ENCODE measurements at places on chromosomes 2 and 18.

- DNase-seq: peak; percentile 46
These were observed 554 bp downstream of the ING5 start for GRCh38 chr2:241702155-241703031.

DNA sequence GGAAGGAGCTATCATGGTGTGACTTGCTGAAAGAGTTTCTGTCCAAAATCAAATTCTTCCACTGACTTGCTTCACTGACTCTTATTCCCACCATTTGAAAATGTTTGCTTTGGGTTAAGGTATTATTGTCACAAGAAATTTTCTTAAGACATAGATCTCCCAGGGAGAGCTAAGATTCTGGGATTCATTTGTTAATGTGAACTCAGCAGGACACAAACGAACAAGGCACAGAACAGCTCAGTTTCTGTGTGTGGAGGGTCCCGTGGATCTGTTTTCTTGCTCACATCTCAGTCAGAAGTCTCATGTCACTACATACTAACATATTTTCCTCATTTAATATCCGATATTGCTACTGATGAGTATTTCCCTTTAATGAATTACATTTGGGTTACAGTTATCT lies 8.2 kb upstream of the HNRNPA3 start:
- DNase-seq: no peak

GRCh38 chr2:161165811-161166210 lies 5.6 kb downstream of the TANK start:
- no peak for DNase-seq

GRCh38 chr18:3663870-3664512 lies 214.0 kb downstream of the TGIF1 start:
- DNase-seq: no peak

DNA sequence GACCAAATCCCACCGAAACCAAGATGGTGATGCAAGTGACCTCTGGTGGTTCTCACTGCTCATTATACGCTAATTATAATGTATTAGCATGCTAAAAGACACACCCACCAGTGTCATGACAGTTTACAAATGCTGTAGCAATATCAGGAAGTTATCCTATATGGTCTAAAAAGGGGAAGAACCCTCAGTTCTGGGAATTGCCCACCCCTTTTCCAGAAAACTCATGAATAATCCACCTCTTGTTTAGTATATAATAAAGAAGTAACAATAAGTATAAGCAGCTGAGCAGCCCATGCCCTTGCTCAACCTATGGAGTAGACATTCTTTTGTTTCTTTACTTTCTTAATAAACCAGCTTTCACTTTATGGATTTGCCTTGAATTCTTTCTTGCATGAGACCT lies 31.0 kb upstream of the FMNL2 start:
- no peak for DNase-seq

- no peak for DNase-seq
These were observed 6.0 kb upstream of the CRYBA2 start for GRCh38 chr2:218999021-218999880.

- DNase-seq: no peak
These were observed 530.0 kb upstream of the ID2 start for GRCh38 chr2:8151888-8152287.

DNA sequence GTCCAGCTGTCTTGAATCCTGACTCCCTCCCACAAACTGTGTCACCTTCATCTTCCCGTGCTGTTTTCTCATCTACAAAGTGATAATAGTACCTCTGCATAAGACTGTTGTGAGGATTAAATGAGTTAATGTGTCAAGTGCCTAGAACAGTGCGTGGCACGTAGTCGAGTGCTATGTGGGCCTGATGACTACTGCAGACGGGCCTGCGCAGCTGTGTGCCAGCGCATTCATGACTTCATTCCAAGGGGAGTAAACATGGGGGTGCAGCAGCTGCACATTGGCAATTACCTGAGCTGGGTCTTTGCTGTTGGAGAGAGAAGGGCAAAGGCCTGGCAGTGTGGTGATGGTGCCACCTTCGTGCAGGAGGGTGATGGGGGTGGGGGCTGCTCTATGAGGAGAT lies 5.0 kb downstream of the TEX44 start:
- no peak for DNase-seq

- DNase-seq: no peak
These were observed 757.6 kb downstream of the NR4A2 start for GRCh38 chr2:155574941-155575340.

DNA sequence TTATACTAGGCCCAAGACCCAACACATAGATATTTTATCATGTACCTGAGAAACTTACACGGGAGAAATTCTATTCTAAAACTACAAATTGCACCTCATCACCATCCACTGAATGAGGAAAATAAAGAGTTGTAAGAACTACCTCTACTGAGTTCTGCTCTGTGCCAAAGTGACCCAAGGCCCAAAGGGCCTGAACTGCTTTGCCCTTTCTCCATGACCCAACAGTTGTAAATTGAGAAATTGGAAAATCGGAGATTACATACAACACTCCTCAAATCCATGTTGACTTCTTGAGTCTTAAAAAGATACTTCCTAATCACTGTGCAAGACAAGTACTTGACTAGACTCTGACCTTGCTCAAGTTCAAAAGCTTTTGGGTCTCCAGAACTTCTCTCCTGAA lies 8.8 kb downstream of the NR4A2 start:
- DNase-seq: no peak

- no peak for DNase-seq
These were observed 52.9 kb downstream of the SATB2 start for GRCh38 chr2:199404841-199405240.

- no peak for DNase-seq
These were observed 674.0 kb downstream of the CNTNAP5 start for GRCh38 chr2:124698979-124699565.

GRCh38 chr2:134504586-134505336 lies 214.0 kb downstream of the TMEM163 start:
- no peak for DNase-seq

DNA sequence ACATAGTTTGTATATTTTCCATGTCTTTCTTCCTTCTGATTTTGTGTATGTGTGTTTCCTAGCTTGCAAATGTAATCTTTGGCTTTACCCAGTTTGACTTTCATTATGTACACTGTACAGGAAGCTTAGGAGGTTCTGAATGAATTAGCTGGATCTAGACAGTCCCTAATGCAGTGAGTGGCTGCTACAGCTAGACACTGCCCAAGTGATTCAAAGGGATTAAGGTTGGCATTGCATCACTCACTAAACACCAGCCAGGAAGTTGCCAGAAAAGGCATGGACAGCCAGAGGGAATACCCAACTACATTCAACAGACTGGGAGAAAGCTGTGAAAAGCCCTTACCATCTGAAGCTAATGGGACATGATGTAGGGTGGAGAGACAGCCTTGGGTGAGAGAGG lies 316.0 kb upstream of the MEX3C start:
- no peak for DNase-seq

- no peak for DNase-seq
These were observed at the start of gene CCDC141 for GRCh38 chr2:179049546-179050311. TSS of gene CCDC141 (minus strand) at chr2:179050137. CDS start at chr2:179049941, 196 bp downstream.

DNA sequence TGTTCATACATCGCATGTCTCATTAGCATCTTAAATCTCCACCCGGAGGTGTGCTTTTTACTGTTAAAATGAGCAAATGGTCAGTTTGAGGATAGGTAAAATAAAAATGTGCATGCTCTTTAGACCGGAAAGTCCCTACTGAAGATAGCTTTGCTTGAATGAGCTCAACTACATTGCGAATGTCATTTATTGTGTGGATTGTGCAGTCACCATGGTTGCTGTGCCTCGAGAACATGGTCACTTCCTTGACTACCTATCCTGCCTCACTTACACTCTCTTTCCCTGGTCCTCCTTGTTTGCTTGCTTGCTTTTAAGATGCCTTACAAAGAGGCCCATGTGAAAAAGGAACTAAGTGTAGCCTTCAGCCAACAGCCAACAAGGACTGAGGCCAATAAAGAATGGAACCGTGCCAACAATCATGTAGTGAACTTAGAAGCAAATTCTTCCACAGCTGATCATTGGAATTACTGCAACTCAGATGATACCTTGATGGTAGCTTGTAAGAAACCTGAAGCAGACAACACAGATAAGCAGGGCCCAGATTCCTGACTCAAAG lies 72.2 kb upstream of the BARD1 start:
- no peak for DNase-seq

Data from fibroblast of skin of left biceps (primary cell).